ENCODE measurements at places on chromosomes 5 and 9. TPM values are rescaled to one million over a fixed set of nuclear protein-coding genes. Genes with fewer than 3 reads are reported as not detected.
A peak's percentile ranks its signal among the peaks of the same experiment; 100 is the strongest.

DNA sequence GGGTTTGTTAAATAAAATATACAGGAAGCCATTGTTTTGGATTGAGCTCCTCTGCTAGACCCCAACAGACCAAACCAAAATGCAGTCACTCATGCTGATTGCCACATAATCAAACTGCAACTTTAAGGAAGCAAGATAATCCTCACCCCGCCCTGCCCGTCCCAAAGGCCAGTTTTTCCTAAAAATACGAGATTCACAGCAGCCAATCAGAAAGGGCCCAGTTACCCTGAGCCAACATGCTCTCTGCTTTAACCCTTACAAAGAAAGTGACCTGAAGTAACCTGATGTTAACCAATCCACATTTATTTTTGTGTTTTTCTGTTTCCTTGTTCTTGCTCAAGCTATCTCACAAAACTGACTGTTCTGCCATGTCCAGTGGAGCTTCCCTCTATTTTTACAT, 21.5 kb upstream of the RNF20 start:
- H3K27ac ChIP-seq: no peak overlapping the region
- no peaks in the 10 kb centered on the region for H3K4me1 ChIP-seq
- no peak for DNase-seq
- H3K36me3 ChIP-seq: no peaks in the 10 kb centered on the region
- H3K4me3 ChIP-seq: no peak overlapping the region
- H3K27me3 ChIP-seq: no peaks in the 10 kb centered on the region

DNA sequence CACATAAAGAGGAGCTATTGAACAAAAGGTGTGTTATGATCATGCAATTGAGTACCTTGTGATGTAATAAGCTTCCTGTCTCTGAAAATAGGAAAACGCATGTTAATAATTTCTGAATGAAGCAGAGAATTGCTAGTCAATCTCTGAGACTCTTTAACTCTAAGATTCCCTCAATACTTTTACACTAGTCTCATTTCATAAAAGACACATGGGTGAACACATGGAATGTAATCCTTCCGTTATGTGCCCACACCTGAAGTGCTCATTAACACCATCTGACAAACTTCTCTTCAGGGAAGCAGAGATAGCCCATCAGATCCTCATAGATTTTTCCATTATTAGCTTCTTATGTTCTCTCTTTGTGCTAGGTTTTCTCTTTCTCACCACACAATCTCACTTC, 182.4 kb downstream of the TLR4 start:
- no peaks in the 10 kb centered on the region for H3K36me3 ChIP-seq
- DNase-seq: no peak
- no peaks in the 10 kb centered on the region for H3K4me1 ChIP-seq
- H3K4me3 ChIP-seq: no peak overlapping the region
- no peaks in the 10 kb centered on the region for H3K27me3 ChIP-seq

DNA sequence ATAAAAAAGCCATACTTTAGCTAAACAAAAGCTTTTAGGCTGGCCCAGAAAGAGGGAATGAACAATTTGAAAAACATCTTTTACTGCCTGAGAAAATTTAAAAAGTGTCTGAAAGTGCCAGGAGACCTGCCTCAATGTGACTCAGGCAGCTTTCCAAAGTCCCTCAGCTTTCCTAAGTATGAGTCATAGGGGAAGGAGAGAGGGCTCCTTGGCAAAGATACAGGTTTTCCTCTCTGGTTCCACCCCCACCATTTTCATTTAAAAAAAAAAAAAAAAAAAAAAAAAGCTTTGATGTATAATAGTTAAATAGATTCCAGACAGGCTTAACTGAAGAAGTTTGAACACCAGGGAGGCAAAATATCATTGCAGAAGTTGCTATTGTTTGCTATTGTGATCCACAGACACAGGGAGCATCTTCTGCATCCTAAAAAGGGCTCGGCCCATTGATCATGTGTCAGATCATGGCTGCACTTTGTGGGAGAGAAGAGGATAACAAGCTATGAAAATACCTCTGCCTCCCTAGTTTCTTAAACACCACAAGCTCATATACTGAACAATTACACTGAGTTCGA, 71.5 kb downstream of the MRPS27 start:
- H3K36me3 ChIP-seq: no peaks in the 10 kb centered on the region
- DNase-seq: peak; percentile 84
- H3K4me3 ChIP-seq: no peak overlapping the region
- peak overlapping the region; percentile 96 for H3K27ac ChIP-seq

GRCh38 chr5:147167529-147167928, 67.3 kb upstream of the STK32A start:
- no peak overlapping the region for H3K27ac ChIP-seq
- H3K36me3 ChIP-seq: no peaks in the 10 kb centered on the region
- H3K4me1 ChIP-seq: no peaks in the 10 kb centered on the region
- no peak for DNase-seq

- H3K27me3 ChIP-seq: no peaks in the 10 kb centered on the region
- H3K4me1 ChIP-seq: peaks cover 42% of the 10 kb centered on the region
- peak overlapping the region; percentile 94 for H3K27ac ChIP-seq
- DNase-seq: peak; percentile 43
These were observed 63.7 kb upstream of the RICTOR start for GRCh38 chr5:39137819-39138451.

- H3K36me3 ChIP-seq: no peaks in the 10 kb centered on the region
- H3K27me3 ChIP-seq: no peaks in the 10 kb centered on the region
- no peaks in the 10 kb centered on the region for H3K4me1 ChIP-seq
- H3K27ac ChIP-seq: no peak overlapping the region
- no peak overlapping the region for H3K4me3 ChIP-seq
- no peak for DNase-seq
These were observed 202.8 kb downstream of the CCDC171 start for GRCh38 chr9:15755660-15756059.

DNA sequence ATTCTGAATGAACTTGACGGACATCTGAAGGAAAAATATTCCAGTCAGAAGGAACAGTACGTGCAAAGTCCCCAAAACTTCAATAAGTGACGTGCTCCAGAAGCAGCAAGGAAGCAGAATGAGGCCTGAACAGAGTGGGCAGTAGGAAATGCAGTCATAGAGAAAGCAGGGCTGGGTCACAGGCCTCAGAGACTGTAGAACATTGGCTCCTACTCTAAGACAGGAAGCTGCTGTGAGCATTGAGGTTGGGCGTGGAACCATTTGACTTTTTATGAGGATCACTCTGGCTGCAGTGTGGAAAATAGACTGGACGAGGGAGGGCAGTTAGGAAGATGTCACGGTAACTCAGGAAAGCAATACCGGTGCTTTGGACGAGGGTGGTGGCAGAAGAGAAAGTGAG, 64.0 kb downstream of the DOCK8 start:
- no peaks in the 10 kb centered on the region for H3K27me3 ChIP-seq
- no peaks in the 10 kb centered on the region for H3K4me1 ChIP-seq
- no peak overlapping the region for H3K27ac ChIP-seq
- H3K4me3 ChIP-seq: no peak overlapping the region

- H3K4me1 ChIP-seq: peaks cover 24% of the 10 kb centered on the region
These were observed at the start of gene PTBP3 for GRCh38 chr9:112332977-112333638. PTBP3 (minus strand) TSS chr9:112333619; CDS start chr9:112297865, 35,754 bp downstream.

Gene TNPO1
- total RNA-seq: 197 TPM

Gene PAM
- total RNA-seq: 153 TPM

Gene CCL27
- not detected for total RNA-seq

Gene DND1
- total RNA-seq: 0.75 TPM

Gene PCDHB9
- 0.73 TPM for total RNA-seq

Gene KLHL3
- total RNA-seq: 2.9 TPM

Gene GPR150
- total RNA-seq: not detected

Measured in PC-3 (cell line).